ENCODE measurements at places on chromosomes 16 and 17.
A peak's percentile ranks its signal among the peaks of the same experiment; 100 is the strongest.

DNA sequence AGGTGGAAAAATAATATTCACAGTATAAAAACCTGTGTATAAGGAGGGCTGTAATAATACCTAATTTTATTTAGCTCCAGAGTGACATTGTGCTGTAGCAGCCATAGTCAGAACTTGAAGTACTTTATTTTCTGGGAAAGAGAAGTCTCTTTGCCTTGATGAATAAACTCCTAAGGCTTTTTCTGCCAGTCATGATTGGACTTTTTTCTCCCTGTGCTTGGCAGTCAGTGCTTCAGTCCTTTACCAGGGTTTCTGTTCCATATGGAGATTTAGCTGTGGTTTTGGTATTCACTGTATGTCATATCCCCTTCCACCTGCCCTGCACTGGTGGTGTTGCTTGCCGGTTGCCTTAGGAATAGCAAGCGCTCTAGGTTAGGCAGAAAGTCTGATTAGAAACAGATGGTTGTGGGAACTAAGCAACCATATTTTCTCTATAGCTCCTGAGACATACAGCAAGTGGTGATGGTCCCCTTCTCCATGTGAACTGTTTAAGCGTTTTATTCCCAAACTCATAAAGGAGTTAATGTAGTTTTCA, 24.7 kb downstream of the DDX42 start:
- DNase-seq = peak; percentile 18

- no peak for DNase-seq
These were observed 46.1 kb downstream of the CHD9 start for GRCh38 chr16:53100889-53101288.

GRCh38 chr17:41567317-41567716, 4.5 kb downstream of the KRT9 start:
- DNase-seq = no peak

DNA sequence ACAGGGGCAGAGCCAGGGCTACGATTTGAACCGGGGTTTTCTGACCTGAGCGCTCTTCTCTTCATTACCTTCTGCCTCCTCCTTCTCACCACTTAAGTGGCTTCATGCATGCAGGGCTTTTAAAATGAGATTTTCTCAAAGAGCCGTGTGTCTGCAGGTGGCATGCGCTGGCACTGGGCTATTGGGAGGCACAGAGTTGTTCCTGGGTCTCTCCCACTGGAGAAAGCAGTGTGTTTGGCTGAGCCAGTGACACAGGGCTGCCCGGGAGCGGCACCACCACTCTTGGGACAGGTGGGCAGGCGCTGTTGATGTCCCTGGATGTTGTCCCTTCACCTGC, 218.8 kb upstream of the CHMP6 start:
- DNase-seq = no peak

DNA sequence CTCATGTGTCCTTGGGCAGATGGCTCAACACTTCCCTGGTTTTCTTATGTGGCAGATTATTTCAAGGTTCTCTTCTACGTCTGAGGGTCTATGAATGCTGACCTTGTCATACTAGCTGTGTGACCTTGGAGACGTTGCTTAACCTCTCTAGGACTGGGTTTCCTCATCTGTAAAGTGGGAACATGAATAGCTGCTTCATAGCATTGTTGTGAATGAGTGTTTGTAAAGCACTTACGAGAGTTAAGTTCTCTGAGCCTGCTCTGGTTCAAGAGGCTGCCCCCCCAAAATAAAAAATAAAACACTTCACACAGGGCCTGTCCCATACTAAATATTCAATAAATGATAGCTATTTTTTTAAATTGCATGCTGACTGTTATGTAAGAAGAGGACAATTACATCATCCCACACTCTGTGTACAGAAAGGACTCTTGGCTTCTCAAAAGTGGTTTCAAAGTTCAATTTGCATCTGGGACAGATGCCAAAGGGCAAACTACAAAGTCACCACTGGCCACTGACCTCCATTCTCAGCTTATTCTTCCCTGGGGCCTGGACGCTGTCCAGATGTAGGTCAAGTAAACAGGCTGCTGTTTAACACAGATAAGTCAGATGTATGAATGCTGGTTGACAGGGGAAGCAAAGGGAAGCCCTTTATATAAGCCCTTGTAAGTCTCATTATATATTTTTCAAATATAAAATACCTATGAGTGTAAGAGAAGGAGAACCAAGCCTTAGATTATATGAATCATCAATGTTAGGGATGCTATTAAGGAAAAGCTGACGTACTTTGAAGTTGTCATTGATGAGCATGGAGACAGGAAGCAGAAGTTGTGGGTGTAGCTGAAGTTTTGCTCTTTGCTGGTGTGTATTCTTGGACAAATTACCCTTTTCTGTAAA, 15.4 kb upstream of the NDEL1 start:
- no peak for DNase-seq

DNA sequence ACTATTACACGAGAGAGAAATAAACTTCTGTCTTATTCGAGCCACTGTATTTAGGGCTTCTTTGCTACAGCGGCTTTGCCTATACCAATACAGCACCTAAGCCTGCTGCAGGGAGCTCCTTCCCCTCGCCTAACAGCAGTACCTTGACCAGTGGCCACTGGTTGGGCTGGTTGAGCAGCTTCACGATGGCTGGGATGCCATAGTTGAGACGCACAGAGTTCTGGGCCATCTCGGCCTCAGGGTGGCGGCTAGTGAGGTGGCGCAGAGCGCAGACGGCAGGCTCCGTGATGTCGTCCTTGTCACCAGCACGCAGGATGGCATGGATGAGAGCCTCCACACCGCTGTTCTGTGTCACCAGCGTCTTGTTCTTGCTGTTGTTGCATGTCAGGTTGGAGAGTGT, 23.7 kb downstream of the JUP start:
- DNase-seq = no peak

GRCh38 chr17:50629902-50630301, 4.8 kb upstream of the ABCC3 start:
- DNase-seq = no peak

DNA sequence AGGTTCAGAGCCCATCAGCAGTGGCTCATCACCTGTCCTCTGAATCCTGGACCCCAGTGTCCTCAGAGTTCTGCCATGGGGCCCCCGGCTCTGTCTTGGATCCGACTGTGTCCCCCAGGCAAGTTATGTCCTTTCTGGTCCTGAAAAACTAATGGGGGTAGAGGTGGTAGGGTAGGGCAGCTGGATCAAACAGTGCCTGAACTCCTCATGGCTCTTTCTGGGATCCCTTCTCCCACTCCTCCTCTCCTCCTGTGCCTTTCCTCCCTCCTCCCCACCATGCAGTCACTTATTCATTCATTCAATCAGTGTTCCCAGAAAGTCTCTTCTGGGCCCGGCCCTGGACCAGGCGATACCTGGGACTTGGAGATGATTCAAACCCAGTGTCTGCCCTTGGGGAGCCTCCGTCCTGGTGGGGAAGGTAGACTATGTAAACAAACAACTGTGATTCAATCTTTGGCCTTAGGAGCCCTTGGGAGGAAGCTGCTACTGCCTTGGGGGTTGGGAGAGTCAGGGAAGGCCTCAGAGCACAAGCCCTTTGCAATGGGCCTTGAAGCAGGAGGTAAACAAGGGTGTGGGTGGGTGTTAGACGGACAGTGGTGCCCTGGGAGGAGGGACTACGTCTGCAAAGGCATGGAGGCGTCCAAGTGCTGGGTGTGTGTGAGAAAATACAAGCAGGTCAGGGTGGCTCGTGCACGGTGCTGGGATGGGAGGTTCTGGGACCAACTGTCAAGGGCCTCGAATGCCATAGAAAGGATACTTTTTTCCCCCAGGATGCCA, 6.4 kb upstream of the FAM83G start:
- DNase-seq = no peak

DNA sequence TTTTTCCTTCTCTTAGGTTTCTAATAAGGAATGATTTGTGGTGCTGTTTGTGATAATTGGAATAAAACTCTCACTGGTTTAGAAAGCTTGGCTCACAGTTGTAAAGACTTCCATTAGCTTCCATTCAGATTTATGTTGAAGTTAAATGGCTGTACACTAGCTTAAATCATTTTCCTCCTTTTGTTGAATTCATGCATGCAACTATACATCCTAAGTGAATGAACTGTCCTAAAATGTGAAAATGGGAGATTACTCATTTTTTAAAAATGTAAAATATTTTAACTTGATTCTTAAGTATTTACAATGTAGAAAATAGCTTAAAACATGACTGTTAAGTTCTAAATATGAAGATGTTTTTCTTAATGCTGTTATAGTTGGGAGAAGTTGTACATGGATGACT, 15.2 kb downstream of the PRKCA start:
- DNase-seq = peak; percentile 35

DNA sequence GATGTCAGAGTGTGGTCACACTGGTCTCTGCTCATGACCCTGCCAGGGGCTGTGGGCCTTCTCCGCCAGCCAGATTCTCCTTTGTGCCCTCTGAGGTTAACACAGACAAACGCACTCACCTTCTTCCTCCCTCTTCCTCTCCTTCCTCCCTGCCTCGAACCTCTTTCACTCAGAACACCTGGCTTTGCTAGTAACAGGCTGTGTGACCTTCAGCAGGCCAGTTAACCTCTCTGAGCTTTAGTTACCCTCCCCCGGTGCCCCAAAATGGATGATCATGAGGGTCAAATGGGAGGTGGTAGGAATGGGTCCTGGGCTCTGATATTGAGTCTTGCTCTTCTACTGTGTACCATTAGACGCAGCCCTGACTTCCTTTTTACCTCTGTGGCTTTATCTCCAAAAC, 127.1 kb downstream of the OR1D5 start:
- DNase-seq = no peak

GRCh38 chr17:10337976-10338375, 34.8 kb downstream of the MYH13 start:
- DNase-seq = no peak

- DNase-seq = peak; percentile 93
These were observed at the start of gene ITGA3 for GRCh38 chr17:50055426-50056216. TSS of gene ITGA3 (plus strand) at chr17:50056110. CDS start at chr17:50056440, 330 bp downstream.

DNA sequence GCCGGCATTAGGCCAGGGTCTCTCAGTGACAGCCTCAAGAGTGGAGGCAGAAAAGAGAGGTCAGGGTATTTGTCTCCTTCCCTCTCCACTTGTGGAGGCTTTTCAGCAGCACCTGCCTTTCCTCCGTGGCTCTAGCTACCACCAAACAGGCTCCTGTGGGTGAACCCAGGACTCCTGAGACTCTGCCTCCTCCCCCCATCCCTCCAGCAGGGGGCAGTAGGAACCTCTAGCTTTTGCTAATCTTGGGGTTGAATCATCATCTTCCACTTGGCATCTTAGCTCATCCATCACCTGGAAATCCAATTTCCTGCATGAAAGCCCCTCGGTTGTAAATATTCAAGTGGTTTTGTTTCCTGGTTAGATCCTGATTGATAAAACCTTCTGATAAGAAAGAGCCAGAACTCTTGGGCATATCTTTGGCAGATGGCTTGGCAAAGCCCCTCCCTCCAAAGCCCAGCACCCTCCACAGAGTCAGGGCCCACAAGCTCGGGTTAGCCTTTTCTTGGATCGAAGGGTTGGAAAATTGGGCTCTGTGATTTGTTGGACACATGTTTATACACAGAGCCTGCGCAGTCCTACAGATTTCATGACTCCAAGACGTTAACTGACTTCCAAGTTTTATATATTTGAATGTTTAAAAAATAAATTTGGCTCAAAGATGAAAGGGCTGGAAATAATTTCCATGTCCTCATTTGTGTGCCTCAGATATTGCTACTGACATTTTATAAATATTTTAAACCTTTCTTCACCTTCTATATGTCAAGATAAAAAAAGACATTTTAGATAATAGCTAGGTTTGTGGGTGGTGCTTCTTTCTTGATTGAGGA, 322.1 kb downstream of the MAP2K4 start:
- DNase-seq = no peak

DNA sequence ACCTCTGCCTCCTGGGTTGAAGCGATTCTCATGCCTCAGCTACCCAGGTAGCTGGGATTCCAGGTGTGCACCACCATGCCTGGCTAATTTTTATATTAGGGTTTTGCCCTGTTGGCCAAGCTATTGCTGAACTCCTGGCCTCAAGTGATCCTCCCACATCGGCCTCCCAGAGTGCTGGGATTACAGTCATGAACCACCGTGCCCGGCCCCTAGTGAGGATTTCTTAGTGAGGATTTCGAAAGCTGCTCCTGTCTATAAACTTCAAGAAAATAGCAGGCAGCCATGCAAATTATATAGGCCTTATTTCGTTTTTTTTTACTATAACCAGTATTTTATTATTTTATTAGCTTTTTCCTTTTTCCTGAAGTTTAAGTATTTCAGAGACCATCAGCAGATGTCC, 41.6 kb downstream of the EPN2 start:
- DNase-seq = no peak

- DNase-seq = peak; percentile 65
These were observed 792 bp downstream of the SECTM1 start for GRCh38 chr17:82332669-82333278.

DNA sequence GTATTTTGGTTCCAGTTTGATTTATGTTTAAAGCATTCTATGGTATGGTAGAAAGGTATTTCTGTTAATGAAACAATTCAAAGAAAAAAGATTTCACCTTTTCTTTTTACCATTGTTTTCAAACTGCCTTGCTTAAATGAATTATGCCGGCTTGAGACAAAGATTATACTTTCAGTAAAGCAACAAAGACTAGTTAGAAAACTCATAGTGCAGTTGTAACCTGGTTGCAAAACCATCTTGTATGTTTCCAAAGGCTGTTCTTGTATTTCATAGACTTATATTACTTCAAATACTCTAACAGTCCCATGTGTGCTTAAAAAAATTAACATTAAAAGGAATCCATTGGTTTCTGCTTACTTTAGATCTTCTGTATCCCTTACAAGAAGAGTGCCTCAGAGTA, 118.5 kb upstream of the NACA2 start:
- no peak for DNase-seq

GRCh38 chr16:75289189-75289588, 37.8 kb upstream of the BCAR1 start:
- DNase-seq = no peak

DNA sequence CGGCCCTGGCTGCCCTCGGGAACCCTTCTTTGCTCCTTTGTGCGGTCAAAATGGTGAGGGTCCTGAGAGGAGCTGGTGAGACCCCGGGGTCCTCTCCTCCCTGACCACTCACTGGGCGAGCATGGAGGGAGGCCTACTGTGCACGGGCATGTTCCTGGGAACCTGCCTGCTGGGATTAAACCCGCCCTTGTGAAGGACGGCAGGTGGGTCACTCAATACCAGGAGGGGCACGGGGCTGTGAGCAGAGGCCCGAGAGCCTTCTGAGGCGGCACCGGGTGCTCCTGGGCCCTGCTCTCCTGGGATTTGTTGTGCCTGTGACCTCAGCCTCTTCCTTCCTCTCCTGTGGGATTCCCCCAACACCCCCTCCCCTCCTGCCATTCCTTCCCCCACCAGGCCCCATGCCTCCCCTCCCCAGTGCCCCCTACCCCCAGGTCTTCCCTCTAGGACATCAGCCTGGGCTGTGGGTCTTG, 19.7 kb downstream of the METRNL start:
- no peak for DNase-seq
